ENCODE measurements at places on chromosomes 16 and 17.

- peak; percentile 93 for DNase-seq
These were observed 7.5 kb downstream of the LDHD start for GRCh38 chr16:75108792-75109731.

DNA sequence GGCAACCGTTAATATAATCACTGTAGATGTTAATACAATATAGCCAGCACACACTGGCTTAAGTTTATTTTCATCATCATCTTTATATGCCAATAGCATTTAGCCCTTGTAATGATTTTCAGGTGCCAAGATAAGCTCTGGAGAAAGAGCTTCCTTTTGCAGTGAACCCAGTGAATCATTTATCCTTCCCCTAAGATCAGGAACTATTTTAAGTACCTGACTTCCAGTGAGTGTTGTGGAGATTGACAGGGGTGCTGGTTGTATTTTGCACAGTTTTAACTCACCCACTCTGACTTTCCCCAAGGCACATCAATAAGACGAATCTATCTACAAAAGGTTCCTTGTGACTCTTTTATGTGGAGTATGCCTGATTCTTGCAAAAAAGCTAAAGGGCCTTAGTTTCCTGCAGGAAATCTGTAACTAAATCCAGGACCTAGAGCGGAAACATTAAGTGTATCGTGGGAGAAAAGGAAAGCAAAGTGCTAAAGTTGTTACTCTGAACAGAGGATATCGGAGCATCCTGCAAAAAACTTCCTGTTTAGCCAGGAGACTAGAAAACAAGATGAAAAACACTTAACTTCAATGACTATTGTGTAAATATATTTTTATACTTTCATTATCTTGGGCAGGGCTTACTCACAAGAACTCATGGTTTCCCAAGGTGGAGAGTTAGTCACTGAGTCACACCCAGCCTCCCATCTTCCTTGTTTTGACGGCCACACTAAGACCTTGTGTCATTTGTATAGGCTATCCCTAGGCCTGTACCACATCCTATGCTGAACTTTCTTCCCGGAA is 183.6 kb downstream of the MAP2K6 start:
- DNase-seq, result no peak

DNA sequence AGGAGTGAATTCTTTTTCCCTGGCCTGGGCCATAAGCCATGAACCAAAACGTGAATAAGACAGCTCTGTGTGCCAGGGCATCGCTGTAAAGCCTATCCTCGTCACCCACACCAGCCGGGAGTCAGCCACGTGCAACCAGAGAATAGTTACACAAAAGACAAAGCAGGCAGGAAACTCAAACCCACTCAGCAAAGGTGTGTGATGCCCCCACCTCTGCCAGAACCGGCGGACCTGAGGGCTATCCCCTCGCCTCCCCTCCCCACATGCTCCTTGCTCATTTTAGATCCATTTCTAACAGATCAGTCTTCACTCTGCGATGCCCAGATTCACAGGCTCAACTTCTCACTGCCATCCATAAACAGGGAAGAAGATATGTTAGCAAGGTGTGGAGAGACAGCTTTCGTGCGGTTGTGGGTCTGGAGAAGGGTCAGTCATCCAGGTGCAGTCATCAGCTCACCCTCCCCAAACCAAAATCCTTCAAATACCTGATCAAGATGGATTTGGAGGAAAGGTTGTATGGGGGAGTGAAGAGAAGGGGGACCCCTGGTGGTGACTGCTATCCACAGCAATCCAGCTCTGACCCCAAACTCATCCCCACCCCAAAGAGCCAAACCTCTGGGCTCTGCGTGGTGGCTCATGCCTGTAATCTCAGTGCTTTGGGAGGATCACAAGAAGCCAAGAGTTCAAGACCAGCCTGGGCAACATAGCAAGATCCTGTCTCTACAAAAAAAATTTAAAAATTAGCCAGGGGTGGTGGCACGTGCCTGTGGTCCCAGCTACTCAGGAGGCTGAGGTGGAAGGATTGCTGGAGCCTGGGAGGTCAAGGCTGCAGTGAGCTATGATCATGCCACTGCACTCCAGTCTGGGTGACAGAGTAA is 219.2 kb downstream of the C16orf78 start:
- DNase-seq, result no peak

DNA sequence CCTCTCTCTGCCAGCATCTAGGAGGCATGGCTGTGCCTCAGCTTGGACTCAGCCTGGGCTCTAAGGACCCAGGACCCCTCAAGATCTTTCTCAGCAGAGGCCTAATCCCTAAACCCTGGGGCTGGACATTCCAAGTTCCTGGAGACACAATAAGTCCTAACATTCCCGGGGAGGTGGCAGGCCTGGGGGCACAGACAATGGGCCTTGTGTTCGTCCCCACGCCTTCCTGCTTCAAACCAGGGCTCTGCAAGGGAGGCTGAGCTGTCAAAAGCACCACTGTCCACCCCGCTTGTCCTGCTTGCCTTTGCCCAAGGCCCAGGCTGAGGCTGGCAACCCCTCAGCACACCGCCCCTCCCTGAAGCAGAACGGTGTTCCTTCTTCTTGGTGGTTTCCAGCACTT is 13.7 kb downstream of the SDK2 start:
- no peak for DNase-seq

- DNase-seq, result no peak
These were observed 127.9 kb downstream of the MSI2 start for GRCh38 chr17:57384219-57384618.

- no peak for DNase-seq
These were observed 34.4 kb upstream of the ZNF750 start for GRCh38 chr17:82874011-82874835.

DNA sequence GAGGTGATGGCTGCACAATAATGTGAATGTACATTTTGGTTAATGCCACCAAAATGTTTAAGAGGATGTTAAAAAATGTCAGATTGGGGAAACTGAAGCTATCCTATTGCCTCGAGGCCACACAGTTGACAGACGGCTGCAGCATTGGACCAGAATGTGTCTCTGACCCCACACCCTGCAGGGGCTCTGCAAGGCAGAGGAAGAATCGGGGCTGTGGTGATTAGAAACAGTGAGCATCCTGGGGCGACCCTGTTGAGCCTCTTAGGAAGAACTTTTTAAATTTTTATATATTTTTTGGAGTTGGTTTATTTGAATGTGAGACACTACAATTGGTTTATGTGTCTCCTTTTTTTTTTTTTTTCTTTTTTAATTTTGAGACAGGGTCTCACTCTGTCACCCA is 15.0 kb upstream of the ADORA2B start:
- DNase-seq, result no peak

GRCh38 chr17:61015966-61016365 is 338.3 kb downstream of the BCAS3 start:
- no peak for DNase-seq

- DNase-seq, result no peak
These were observed 4.3 kb downstream of the RCVRN start for GRCh38 chr17:9900784-9901183.

GRCh38 chr16:57639172-57639887 is 10.9 kb downstream of the ADGRG1 start:
- no peak for DNase-seq

GRCh38 chr17:62663304-62663703 is 35.8 kb downstream of the MRC2 start:
- no peak for DNase-seq

GRCh38 chr17:40564883-40565768 is at the start of gene CCR7:
TSS of gene CCR7 (minus strand) at chr17:40565472. CDS start at chr17:40565409, 63 bp downstream.
- DNase-seq, result no peak

GRCh38 chr16:69581297-69581696 is 15.5 kb downstream of the NFAT5 start:
- DNase-seq, result no peak

DNA sequence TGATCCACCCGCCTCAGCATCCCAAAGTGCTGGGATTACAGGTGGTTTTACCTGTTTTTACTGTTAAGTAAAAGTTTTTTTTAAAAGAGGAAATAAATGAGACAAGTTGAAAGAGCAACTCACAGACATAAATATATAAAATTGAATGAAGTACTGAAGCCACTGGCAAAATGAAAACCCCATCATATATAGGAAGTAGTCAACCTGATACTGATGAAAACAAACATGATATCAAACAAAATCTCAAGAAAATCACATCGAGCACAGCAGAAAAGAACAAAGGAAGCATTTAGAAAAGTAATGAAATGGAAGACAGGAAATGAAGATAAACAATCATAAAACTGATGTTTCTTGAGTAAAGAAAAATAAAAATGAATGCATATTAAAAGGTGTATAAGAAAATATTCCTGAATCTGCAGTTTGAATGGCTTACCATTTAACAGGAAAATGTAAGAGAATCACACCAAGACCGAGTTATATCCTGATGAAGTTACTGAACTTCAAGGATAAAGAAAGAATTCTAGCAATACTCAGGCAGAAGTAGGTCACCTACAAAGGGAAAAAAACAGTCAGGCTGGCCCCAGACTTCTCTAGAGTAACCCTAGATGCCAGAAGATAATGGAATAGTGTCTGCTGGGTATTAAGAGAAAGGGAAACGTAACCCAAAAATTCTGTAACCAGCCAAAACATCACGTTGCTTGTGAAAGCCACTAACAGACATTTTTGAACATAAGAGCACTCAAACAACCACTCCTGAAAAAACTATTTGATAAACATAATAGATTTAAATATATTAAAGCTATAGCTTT is 31.5 kb downstream of the UBE2G1 start:
- no peak for DNase-seq

- no peak for DNase-seq
These were observed 183.2 kb downstream of the GSG1L start for GRCh38 chr16:27880287-27880686.

DNA sequence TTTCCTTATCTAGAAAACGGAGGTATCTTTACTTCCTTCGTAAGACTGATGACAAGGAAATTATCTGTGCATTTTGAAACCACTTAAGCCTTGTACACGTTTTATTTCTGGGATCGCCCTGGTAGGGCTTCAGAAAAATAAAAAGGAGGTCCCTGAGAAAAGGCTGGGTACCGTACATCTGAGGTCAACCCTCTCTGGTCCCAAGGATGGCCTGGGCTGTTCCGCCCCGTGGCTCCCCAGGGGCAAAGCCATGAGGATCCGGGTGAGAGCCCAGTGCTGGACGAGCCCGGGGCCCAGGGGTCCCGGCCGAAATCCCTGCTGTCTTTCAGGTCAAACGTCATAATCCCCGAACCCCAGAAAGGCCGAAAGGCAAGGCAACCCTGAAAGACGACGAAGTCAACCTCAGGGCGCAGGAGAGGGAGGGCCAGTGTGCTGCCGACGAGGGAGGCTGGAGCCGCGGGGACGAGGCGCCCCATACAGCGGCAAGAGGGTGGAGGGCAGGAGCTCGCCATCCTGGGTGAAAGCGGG is 656 bp upstream of the FUS start:
- no peak for DNase-seq

GRCh38 chr16:47320546-47321310 is 140.1 kb downstream of the ITFG1 start:
- DNase-seq, result no peak

GRCh38 chr17:76366247-76366646 is 12.5 kb upstream of the PRPSAP1 start:
- DNase-seq, result no peak

DNA sequence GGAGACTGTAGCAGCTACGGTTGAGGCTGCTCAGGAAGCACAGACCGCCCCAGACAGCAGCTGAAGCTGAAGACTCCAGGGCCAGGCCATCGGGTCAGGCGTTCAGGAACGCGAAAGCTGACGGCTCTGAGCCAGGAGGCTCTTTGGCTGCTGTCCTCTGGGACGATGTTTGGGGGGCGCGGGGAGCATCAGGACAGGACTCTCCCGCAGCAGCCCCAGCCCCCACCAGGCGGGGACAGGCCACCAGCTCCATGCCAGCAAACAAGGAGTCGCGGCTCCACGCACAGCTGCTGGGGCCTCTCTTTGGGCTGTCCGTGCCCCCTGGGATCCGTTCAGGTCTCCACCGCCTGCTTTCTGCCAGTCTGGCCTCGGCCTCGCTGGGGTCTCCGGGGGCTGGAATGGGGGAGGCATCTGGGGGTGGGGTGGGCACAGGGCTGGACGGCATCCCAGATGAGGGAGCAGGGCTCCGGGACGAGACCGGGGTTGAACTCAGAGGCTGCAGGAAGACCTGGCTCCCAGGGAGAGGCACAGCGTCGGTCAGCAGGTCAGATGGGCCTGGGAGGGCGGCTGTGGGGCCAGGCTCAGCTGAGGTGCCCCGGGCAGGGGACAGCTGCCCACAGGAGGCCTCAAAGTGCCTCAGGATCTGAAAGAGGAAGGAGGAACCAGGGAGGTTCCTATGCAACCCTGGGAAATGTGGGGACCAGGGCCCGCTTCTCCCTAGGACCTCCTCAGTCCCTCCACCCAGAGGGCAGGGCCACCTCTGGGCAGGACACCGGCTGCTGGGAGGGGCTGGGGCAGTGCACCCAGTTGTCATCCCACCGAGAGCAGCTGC is 6.3 kb upstream of the CEP131 start:
- no peak for DNase-seq

DNA sequence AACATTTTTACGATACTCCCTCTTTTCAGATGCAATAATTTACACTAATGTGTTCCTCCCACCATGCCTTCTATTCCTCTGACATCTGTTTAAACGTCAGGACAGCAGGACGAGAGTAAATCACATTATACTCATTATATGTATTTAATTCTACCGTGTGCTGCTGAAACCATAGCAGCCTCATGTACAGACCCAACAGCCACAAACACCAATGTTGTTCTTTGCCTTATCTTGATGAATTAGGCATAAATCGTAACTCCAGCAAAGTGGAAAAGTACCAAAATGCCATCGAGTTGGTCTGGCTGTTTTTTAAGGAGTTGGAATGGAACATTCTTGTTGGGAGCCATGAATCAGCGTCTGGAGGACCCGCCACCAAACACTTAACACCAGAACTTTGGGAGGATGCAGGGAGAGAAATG is 82.9 kb upstream of the FOXF1 start:
- no peak for DNase-seq

- DNase-seq, result no peak
These were observed 129.1 kb downstream of the GAS7 start for GRCh38 chr17:10069301-10069700.

DNA sequence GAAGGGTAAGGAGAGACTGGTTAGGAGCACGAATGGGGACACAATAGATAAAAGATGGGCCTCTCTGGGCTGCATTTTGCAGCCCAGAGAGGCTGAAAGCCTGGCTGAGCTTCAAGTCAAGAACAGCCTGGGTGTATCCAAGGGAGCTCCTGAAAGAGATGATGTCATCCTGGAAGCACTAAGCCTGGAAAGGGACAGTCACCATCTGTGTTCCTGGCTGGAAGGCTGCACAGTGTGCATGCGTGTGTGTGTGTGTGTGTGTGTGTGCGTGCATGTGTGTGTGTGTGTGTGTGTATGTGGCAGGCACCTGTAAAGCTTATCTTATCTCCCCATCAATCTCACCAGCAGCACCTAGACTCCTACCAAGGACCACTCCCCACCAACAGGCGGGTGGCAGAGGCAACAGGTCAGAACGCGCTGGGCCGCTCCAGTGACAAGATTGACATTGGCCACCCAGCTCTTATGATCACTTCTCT is 44.1 kb downstream of the COG7 start:
- no peak for DNase-seq

- no peak for DNase-seq
These were observed 190.3 kb upstream of the IRX6 start for GRCh38 chr16:55133654-55134053.

GRCh38 chr17:28368306-28368831 is 1.7 kb downstream of the VTN start:
- no peak for DNase-seq

GRCh38 chr17:1244606-1245012 is 25.6 kb upstream of the BHLHA9 start:
- no peak for DNase-seq

All from hematopoietic multipotent progenitor cell treated with erythropoietin and hydrocortisone succinate and interleukin-3 and kit ligand, for 17 days (in vitro differentiated cells).